ENCODE measurements at places on chromosomes 7 and 10. TPM values are rescaled to one million over a fixed set of nuclear protein-coding genes. Genes with fewer than 3 reads are reported as not detected.

SFMBT2 gene
- 8.2 TPM for total RNA-seq

DNA sequence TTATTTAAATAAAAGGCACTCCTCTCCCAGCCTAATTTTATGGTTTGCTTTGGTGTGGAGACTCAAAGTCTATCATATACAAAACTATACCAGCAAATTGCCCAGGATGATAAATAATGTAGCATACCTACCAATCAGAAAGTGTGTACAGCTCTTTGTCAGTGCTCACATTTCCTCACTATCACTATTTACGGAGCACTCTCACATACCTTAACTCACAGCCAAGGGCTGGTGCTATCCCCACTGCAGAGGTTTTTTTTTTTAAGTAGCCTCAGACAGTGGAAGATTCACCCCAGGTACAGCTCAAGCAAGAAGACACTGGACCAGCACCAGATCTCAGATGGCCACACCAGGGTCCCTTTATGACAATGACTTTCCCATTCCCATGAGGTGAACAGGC lies 2.5 kb downstream of the PDLIM1 start:
- H3K36me3 ChIP-seq = no peaks in the 10 kb centered on the region
- no peak overlapping the region for H3K27ac ChIP-seq

NEURL1 gene
- 2.6 TPM for total RNA-seq

- H3K27me3 ChIP-seq = no peaks in the 10 kb centered on the region
- no peaks in the 10 kb centered on the region for H3K36me3 ChIP-seq
- peaks cover 30% of the 10 kb centered on the region for H3K4me1 ChIP-seq
- peak; percentile 54 for DNase-seq
- H3K27ac ChIP-seq = no peak overlapping the region
Observed at GRCh38 chr7:116809636-116810266, 52.6 kb upstream of the CAPZA2 start.

DNA sequence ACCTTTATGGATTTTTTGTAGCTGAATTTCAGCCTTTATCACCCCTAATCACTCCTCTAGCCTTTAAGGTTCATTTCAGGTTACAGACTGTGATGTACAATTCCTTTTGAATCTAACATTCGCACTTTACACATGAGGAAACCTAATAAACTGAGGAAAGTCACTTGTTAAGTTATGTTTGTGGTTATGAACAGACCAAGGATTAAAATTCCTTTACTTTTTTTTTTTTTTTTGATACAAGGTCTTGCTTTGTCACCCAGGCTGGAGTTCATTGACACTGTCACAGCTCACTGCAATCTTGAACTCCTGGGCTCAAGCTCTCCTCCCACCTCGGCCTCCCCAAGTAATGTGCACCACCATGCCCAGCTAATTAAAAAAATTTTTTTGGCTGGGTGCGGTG lies 3.6 kb downstream of the MCU start:
- no peak overlapping the region for H3K4me3 ChIP-seq
- H3K4me1 ChIP-seq = peaks cover 23% of the 10 kb centered on the region
- no peak overlapping the region for H3K27ac ChIP-seq
- H3K36me3 ChIP-seq = no peaks in the 10 kb centered on the region
- DNase-seq = no peak

- no peaks in the 10 kb centered on the region for H3K27me3 ChIP-seq
- H3K4me3 ChIP-seq = no peak overlapping the region
- no peaks in the 10 kb centered on the region for H3K36me3 ChIP-seq
Observed at GRCh38 chr7:91771394-91771793, 109.1 kb downstream of the MTERF1 start.

OR2A5 gene
- total RNA-seq = not detected

DNA sequence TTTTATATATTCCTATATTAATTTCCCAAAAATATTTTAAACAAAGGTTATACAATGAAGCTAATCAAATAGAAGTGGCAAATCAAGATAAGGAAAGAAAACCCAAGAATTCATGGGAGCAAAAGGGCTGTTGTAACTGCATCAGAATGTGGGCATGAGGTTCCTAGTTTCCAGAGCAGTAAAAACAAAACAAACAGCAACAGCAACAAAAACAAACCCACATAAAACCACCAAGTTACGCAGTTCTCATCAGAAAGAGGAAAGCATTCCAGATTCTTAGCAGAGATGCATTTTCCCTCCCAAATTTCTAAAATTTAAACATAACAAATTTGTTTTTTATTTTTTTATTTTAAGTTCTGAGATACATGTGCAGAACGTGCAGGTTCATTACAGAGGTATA lies 34.8 kb upstream of the MSMB start:
- H3K27me3 ChIP-seq = no peaks in the 10 kb centered on the region
- no peak overlapping the region for H3K4me3 ChIP-seq
- H3K36me3 ChIP-seq = no peaks in the 10 kb centered on the region
- H3K4me1 ChIP-seq = no peaks in the 10 kb centered on the region

RARRES2 gene
- 89.7 TPM for total RNA-seq

All from SJCRH30 (cell line).